Right kidney (tissue), 9 donors: ENCODE measurements at places on chromosomes 3 and 15.
A peak's percentile ranks its signal among the peaks of the same experiment; 100 is the strongest.

- DNase-seq = no peak
These were observed 73.3 kb downstream of the USP13 start for GRCh38 chr3:179726075-179726699.

DNA sequence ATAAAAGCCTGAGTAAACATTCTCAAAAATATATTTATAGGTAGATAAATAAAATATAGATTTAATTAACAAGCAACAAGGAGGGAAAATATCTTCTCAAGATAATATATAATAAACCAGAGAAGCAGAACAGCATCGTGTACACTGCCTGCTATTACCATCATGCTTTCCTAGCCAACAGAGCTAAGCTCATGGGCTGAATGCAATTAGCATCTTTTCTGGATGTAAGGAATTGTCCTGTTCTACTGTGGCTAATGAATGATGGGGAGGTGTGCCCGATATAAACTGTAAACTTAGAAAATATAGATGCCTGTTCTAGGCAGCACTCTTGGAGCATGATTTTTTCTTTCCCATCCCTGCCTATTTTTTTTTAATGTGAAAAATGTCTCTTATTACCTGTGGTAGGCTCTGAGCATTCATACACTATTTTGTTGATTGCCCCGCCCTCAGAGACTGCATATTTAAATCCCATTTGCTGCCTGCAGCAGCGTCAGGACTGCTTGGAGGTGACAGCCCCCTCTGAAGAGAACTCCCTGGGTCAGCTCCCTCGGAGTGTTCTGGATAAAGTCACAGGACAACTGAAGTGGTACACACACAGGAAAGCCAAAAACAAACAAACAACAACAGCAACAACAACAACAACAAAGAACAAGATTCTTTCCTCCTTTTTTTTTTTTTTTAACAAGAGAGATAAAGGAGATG, 312.3 kb downstream of the SATB1 start:
- DNase-seq = no peak

DNA sequence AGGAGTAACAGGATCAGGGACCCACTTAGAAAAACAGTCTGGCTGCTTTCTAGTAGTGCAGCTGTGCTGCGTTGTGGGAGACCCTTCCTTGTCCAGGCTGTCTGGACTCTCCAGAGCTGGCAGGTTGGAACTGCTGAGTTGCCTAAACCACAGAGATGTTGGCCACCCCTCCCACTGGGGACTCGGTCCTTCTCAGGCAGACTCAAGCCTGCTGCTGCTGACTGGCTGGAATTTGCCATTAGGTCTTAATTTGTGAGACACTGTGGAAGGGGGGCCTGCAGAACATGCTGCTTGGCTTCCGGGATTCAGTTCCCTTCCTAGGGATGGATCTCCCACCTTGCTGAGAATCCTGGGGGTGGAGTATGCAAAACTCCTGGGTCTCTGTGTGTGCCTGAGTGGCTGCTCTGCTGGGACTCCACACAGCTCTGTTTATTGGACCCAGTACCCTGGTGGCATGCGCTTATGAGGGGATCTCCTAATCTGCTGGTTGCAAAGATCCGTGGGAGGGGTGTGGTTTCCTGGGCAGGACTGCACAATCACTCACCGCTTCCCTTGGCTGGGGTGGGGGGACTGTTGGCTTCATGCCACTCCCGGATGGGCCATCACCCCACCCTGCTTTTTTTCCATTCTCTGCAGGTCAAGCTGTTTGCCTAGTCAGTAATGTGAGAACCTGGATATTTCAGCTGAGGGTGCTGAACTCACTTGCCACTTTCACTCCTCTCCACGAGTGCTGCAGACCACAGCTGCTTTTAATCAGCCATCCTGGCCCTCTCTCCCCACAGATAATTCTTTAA, 150.5 kb downstream of the CFAP20DC start:
- DNase-seq = peak; percentile 25

DNA sequence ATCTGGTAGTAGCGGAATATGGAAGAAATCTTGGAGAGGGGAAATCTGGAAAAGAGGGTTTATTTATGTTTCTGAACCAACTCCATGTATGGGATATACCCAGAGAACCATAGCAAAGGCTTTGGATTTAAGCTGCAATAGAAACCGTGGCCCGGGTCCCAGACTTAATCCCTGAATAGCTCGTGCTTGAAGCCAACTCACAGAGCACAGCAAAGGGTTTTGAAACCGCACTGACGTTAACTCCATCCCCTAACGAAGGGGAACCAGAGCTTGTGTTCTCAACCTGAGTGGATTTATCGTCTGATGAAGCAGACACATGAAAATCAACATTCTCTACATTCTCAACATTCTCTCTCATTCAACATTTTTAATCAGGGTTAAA, 154.6 kb downstream of the APBA2 start:
- no peak for DNase-seq

- no peak for DNase-seq
These were observed 83.2 kb upstream of the ATP10A start for GRCh38 chr15:25946241-25946805.

DNA sequence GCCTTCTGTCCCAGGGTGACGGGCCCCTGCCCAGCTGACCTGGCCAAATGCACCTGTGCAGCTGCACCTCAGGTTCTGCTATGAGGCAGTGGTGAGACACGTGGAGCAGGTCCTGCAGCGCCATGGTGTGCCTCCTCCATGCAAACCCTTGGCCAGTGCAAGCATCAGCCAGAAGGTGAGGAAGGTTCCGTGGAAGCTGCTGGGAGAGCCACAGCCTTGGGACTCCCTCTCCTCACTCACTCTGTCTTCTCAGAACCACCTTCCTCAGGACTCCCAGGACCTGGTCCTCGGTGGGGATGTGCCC, 31.6 kb downstream of the PTPN23 start:
- DNase-seq = no peak

GRCh38 chr3:160773722-160774121, 17.7 kb downstream of the PPM1L start:
- no peak for DNase-seq

DNA sequence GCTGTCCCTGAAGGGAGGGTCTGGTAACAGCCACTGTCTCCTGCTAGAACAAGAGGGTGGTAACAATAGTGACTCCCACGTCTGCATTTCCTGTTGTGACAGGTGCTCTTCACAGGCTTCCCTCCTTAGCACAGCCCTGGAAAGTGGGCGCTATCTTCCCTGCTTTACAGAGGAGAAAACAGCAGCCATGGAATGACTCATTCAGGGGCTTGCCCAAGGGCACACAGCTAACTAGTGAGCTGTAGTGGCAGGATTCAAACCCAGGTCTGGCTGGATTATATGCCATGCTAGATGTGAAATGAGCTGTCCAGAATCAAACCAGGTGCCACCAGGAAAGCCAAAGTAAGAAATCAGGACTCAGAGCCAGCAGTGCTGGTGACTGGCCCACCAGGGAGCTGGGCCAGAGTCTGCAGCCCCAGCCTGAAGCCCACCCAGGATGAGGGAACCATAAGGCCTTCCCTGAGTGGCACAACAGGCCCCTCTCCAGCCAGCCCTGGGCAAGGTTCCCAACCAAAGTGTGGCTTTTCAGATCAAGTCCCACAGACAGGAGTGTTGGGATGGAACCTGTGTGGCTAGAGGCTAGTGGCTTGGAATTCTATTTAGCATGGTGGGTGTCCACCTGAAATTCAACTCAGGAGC, 102.4 kb downstream of the ETFA start:
- no peak for DNase-seq

DNA sequence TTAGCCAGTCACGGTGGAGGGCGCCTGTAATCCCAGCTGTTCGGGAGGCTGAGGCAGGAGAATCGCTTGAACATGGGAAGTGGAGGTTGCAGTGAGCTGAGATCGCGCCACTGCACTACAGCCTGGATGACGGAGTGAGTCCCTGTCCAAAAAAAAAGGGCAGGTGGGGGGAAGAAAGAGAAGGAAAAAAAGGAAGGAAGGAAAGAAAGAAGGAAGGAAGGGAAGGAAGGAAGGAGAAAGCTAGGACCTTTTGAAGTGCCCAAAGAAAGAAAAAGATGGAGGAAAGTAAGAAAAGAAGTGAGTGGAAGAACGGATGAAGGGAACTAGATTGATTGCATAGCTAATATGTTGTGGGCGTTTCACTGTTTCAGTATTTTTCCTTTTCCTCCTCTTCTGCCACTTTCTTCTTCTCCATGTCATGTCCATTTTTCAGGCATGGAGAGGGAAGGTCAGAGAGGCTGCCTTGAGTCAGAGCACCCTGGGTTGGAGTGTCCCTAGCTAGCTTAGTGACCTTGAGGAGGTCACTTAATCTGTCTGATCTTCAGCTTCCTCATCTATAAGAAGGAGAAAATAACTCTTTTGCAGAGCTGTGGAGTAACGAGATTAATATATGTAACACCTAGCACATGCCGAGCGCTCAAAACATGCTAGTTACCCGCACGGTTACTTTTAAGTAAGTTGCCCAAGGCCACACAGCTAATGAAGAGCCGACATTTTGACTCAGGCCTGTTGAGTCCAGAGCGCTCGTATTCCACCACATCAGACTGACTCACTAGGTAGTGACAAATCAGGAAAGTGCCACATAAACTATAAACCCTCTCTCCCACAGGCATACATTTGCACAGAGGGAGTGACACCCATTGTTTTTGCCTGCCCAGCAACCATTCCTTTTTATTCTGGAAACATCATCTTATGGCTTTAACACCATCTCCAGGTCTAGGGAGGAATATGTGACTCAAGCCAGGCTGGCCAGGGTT, 42.2 kb downstream of the BHLHE40 start:
- no peak for DNase-seq
